ENCODE measurements at places on chromosomes 1 and 21.

GRCh38 chr1:7352364-7352763 lies 418.7 kb upstream of the VAMP3 start:
- DNase-seq, result no peak

GRCh38 chr1:243568793-243569192 lies 281.2 kb downstream of the AKT3 start:
- no peak for DNase-seq

GRCh38 chr1:45359882-45360513 lies 19.8 kb upstream of the MUTYH start:
- DNase-seq, result peak; percentile 69

GRCh38 chr1:90074137-90074536 lies 79.2 kb downstream of the ZNF326 start:
- DNase-seq, result no peak

GRCh38 chr1:29579821-29580425 lies 343.6 kb downstream of the PTPRU start:
- no peak for DNase-seq

GRCh38 chr1:15886611-15887167 lies 39.2 kb downstream of the SPEN start:
- DNase-seq, result no peak

- no peak for DNase-seq
These were observed 896.3 kb downstream of the TTLL7 start for GRCh38 chr1:83102630-83103071.

GRCh38 chr1:232562855-232563510 lies 67.0 kb downstream of the SIPA1L2 start:
- DNase-seq, result no peak

- no peak for DNase-seq
These were observed 108.0 kb upstream of the ADAR start for GRCh38 chr1:154716011-154716410.

GRCh38 chr1:234997201-234997895 lies 131.3 kb downstream of the TOMM20 start:
- peak; percentile 100 for DNase-seq

GRCh38 chr1:87869567-87869966 lies 540.9 kb downstream of the LMO4 start:
- no peak for DNase-seq

DNA sequence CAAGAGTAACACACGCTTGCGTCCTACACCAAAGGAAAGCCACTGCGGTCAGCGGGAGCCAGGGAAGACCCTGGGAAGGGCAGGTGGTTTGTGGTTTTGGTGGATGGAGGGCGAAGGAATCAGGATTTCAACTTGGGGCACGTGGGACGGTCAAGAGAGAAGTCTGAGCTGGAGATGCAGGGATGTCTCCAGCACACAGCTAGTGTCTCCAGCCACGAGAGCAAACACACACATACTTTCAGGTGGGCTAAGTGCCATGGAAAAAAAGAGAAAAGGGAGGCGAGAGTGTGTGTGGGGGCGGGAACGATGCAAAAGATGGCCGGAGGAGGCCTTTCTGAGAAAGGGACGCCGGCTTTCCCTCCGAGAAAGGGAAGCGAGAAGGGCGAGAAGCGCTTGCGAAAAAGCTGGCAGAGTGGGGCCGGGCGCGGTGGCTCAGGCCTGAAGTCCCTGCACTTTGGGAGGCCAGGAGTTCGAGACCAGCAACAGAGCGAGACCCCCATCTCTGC lies 1.4 kb upstream of the SRRM1 start:
- DNase-seq, result peak; percentile 45

- no peak for DNase-seq
These were observed 1.6 kb downstream of the SH3D21 start for GRCh38 chr1:36307601-36308330.

DNA sequence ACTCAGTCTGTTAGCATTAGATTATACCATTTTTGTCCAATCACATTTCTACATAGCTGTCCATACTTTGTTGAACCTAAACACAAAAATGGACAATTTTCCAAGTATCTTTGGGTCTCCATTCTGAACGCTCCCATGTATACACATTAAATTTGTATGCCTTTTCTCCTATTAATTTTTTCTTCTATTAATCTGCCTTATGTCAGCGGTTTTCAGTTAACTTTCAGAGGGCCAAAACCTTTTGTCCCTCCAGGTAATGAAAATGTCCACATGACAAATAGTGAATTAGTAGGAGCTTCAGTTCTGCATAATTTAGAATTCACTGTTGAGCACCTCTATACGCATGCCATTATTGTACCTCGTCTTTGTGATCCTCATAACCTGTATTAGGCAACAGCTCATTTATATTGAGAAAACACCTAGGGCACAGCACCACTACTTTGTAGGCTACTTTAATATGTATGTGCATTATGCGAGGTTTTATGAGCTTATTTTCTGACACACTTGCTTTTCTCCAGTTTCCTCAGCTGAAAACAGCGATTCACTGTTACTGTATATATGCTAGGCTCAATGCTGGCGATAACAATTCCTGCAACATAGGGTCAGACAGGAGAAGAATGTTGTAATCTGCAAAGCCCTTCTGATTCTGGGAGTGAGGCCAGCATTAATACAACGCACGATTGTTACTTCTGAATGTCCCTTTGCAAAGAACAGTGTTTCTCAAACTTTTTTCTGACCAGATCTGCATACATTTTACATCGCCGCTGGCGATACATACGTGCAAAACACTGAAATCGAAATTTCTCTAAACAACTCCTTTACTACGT lies 1.1 kb upstream of the ABCD3 start:
- peak; percentile 60 for DNase-seq

GRCh38 chr1:76179219-76179698 lies 104.7 kb downstream of the ST6GALNAC3 start:
- no peak for DNase-seq

DNA sequence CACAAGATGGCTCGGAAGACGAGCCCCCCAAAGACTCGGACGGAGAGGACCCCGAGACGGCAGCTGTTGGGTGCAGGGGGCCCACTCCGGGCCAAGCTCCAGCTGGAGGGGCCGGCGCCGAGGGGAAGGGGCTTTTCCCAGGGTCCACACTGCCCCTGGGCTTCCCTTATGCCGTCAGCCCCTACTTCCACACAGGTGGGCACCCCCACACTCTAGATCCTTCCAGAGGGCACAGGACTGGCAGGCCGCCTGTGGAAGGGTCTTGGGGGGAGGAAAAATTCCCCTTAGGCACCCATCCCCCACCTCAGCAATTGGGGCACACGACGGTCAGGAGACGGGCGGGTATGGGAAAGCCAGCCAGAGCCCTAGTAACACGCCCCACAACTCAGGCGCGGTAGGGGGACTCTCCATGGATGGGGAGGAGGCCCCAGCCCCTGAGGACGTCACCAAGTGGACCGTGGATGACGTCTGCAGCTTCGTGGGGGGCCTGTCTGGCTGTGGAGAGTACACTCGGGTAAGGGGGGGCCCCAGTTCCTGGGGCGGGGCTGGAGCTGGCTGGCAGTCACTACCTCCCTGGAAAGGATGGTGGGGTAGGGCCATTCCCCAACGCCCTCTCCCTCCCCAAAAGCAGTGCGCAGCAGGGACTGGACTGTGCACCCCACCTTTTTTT lies 16.1 kb downstream of the NOC2L start:
- DNase-seq, result peak; percentile 52

DNA sequence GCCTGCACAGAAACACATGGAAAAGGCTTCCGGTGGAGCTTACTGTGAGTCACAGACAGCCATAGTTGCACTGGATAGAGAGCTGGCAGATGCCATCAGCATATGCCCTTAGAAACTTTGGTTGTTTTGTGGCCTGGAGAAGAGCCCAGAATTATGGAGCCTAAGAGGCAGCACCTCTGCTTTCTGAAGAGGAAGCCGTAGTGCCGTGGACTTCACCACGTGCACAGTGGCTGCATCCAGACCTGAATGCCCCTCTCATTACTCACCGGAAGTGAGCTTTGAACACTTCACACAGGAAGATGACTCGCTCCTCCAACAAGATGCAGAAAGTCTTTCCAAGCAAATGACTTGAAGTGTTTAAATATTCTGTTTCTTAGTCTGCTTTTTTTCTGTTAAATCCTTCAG lies 28.4 kb downstream of the JUN start:
- peak; percentile 68 for DNase-seq

DNA sequence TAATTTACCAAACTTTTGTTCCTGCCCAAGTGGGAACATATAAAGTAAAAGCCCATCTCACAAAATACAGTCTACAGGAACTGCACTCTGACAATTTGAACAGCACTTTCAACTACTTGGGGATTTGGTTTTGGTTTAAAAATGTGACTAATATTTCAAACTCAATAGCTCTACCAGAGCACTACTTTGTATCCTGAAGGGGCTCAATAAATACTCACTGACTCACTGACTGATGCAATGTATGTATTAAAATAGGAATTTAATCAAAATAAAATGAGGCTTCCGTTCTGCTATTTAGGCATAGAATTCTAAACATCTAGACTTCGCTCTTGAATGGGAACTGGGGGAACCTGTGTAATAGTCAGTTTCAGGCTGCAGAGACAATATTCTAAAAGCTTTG lies 21.9 kb downstream of the EFCAB14 start:
- DNase-seq, result no peak

- no peak for DNase-seq
These were observed 18.8 kb downstream of the ELF3 start for GRCh38 chr1:202029171-202029665.

DNA sequence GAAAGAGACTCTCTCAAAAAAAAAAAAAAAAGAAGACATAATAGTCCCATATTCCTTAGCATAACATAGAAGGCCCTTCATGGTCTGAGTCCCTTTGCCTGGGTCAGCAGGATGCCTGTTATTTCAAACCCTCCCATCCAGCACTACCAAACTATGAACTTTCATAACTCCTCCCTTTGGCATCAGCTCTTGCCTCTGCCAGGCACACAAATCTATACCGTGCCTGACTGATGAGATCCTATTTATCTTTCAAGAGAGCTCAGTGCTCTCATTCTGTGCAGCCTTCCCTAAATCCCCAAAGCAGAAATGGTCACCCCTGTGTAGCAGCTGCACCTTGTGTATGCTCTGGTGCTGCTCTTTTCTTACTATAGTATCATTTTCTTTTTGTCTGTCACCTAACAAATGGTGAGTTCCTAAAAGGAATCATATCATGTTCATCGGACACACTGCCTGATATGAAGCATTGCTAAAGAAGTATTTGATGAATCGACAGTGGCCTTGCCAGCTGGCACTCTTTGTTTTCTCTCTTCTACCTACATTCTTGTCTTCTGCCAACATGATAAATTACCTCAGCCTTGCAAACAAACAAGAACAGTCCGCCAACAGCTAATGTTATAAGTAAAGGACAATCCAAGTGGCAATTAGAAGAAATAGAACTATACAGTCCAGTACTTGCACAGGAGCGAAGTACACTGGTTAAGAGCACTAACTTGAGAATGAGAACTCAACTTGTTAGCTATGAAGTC lies 29.9 kb downstream of the FMO4 start:
- DNase-seq, result peak; percentile 87

DNA sequence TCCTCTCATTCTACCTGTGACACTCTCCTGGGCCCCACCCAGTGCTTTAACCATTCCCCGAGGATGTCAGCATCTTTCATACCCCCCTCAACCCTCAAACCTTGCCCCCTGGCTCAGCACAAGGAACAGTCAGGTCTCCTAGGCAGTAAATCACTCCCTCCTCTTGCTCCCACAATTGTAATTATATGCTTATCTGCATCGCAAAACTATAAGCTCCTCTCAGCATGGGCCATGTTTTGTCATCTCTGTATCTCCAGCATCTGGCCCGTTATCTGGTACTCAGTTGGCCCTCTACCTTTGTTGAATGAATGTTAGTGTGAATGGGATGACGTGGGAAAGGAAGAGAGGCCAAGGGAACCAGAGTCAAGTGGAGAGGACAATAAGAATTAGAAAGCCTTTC lies 2.8 kb upstream of the ELOVL1 start:
- DNase-seq, result no peak

DNA sequence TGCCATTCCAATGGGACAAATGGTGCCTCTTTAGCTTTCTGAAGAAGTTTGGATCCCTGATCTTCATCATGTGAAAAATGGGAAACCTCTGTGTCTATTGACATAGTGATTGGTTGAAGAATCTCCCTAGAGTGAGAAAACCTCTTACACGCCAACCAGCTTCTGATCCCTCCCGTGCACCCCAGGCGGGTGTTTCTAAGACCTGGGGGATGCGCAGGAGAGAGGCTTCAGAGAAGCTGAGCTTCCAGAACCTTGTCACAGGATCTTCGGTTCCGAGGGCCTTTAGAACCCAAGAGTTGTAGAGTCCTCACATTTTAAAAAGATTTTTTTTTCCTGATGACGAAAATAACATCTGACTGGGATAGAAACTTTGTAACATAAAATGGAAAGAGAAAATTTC lies 11.3 kb downstream of the PODN start:
- no peak for DNase-seq

DNA sequence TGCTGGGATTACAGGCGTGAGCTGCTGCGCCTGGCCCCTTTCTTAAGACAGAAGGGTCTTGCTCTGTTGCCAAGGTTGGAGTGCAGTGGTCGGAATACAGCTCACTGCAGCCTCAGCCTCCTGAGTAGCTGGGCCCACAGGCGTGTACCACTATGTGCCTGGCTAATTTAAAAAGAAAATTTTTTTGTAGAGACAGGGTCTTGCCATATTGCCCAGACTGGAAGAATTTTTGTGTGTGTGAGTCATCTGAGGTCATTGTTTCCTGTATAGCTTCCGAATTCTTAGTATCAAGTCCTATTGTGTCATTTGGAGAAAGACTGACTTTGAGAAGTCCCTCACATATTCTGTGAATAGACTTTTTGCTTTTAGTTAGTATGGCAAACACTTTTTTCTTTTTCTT lies 4.7 kb downstream of the SZRD1 start:
- no peak for DNase-seq

- no peak for DNase-seq
These were observed 218.7 kb downstream of the DAB1 start for GRCh38 chr1:57204942-57205787.

- no peak for DNase-seq
These were observed 2.2 kb downstream of the SLC30A2 start for GRCh38 chr1:26043765-26044164.

- no peak for DNase-seq
These were observed 54.9 kb upstream of the BACE2 start for GRCh38 chr21:41112740-41113692.

DNA sequence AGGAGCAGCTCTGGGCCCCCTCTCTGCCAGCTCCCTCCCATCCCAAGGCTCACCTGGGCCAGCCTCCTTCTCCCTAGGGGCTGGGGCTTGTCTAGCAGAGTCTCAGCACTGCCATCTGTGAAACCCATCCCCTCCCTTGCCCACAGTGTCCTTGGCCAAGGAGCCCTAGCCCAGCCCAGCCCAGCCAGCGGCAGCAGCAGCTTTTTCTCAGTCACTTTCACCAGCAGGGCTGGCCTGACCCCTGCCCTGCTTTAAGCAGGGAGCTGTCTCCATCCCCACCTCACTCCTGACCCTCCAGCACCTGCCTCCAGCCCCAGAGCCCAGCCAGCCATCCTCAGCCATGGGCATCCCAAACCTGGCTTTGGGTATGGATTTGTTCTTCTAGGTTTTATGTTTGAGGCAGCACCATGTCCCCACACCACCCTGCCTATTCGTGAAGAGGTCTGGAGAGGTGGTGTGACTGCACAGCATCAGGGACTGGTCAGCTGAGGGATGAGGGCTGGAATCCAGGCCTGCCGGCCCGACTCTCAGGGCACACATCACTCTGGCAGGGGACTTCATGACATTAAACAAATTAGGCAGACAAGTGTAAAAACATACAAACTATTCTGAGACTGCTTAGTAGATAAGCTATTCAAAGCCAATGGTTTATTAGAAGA lies 36.1 kb upstream of the ABCG1 start:
- no peak for DNase-seq

- DNase-seq, result peak; percentile 73
These were observed 8.9 kb downstream of the IFFO2 start for GRCh38 chr1:18947570-18947969.

All from adrenal gland (tissue), 19 donors.